Stimulated activated CD4-positive, alpha-beta T cell treated with anti-CD3 and anti-CD28 coated beads, TNF-alpha, amount 100 ng/mL, for 4 hours (primary cell): ENCODE measurements at places on chromosomes 6 and 20.
A peak's percentile ranks its signal among the peaks of the same experiment; 100 is the strongest.

- DNase-seq, result no peak
These were observed 33.6 kb downstream of the CTCFL start for GRCh38 chr20:57491373-57491772.

DNA sequence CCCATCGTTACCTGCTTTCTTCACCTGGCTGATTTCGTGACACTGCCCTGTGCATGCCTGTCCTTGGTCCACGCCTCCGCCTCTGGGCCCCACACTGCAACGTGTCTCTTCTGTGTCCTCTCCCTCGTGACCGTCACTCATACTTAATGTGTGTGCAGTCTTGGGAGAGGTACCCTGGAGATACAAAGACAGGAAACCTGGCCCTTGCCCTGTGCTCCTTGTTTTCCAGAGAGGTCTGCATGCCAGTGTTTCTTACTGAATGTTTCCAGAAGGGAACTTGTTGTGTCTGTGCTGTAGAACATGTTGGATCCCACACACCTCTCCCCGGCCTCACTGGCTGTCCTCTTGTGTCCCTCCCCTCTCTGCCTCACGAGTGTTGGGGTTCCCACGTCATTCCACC, 45.8 kb downstream of the SNX9 start:
- no peak for DNase-seq

DNA sequence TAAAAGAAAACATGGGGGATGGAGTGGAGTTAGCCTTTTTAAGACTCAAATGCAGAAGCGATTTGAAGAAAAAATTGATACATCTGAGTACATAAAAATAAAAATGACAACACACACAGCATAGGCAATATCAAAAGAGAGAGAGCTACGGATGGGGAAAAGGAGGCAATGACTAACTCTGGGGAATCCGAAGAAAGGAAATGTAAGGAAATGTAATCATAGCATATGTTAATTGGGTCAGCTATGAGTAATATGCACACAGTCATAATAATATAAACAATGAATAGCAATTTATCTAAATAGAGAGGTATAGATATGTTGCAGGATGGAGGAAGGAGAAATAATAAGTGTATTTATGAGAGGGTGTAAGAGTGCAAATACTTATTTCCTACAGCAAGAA, 83.4 kb downstream of the NOL4L start:
- no peak for DNase-seq

GRCh38 chr6:41463062-41463930, 82.9 kb upstream of the FOXP4 start:
- no peak for DNase-seq

GRCh38 chr6:87366072-87366827, 21.6 kb downstream of the C6orf163 start:
- no peak for DNase-seq

DNA sequence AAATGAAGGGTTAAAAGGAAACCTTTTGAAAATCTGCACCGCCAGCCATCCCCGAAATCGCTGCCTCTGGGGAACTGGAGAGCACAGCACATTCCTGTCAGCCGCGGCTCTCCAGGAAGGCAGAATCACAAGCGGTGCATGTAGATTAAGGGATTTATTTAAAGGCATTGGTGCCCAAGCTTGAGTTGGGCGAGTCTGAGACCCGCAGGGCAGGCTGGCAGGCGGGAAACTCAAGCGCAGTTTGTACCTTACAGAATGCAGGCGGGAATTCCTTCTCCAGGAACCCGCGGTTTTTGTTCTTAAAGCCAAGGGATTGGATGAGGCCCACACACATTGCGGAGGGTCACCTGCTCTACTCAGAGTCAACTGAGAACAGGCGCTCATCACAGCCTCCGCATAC, 10.8 kb downstream of the GPR31 start:
- DNase-seq, result no peak

DNA sequence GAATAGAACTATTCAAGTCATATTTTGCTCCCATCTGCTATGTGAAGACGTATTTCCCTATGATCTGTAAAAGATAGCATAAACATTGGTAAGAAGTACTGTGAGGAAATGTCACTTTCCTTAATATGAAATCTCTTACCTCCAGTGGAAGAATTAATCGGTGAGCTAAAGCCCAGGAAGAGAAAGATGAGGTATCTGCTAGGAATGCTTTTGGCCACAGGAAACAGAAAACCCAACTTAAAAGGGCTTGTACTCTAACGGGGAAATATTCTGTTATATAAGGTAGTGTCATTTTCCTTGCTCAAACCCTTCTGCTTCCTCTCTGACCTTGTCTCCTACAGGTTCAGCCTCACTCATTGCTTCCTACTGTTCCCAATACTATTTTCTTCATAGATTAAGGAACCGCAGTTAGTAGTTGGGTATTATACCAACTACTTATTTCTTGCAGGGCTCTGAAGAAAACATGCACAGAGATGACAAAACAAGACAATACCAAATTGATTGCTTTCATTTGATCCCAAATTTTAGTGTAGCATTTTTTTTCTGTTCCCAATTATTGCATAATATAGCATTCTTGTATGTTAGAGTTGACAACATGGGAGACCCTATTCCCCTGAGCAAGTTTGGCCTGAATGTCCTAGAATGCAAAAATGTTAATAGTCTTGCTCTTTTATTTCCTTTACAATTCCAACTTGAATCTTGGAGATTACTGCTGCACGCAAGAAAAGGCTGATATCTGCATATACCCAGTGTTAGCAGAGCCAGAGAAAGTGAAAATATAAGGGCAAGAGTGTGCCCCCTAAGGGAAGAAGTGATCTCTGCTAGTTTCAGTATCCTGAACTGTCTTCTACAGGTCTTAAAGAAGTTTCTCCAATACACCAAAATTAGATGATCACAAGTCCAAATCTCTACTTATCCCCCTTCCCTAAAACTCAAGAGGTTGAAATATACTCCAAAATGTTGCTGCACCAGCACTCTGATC, 65.3 kb downstream of the AFG1L start:
- DNase-seq, result no peak

DNA sequence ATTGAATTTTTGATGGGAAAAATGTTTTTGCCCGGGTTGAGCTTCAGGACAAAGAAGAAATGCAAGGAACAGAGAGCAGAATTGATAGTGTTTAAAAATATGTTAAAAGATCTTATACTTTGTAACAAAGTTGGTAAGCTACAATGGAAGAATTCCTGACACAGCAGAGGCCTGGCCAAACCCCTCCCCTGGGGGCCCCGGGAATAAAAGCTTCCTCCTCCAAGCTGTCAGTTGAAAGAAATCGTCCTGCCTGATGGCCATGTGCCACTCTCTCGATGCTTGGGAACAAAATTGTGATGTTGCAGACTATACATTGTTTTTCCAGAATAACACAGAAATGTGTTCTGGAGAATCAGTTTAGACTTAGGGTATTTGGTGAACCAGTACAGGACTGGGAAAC, 14.2 kb upstream of the TOX2 start:
- DNase-seq, result no peak

- DNase-seq, result peak; percentile 54
These were observed 16.4 kb upstream of the HMGN4 start for GRCh38 chr6:26521600-26522391.

GRCh38 chr20:11091511-11091910, 417.7 kb upstream of the JAG1 start:
- no peak for DNase-seq
